ENCODE measurements at places on chromosomes 2 and 18.
A peak's percentile ranks its signal among the peaks of the same experiment; 100 is the strongest.

- no peak for DNase-seq
Observed at GRCh38 chr2:16100006-16100405, 159.7 kb downstream of the MYCN start.

- DNase-seq: no peak
Observed at GRCh38 chr2:207970826-207971180, 54.5 kb downstream of the PLEKHM3 start.

GRCh38 chr2:237283131-237283928 is 130.6 kb downstream of the COL6A3 start:
- DNase-seq: peak; percentile 47

DNA sequence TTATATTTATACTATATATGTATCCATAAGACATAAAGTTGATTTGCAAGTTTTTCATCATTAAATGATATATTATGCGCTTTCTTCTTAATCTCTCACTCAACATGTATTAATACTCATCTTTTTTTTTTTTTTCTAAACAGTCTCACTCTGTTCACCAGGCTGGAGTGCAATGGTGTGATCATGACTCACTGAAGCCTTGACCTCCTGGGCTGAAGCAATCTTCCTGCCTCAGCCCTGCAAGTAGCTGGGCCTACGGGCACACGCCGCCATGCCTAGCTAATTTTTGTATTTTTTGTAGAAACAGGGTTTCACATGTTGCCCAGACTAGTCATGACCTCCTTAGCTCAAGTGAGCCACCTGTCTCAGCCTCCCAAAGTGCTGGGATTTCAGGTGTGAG is 51.4 kb upstream of the MAP4K3 start:
- DNase-seq: no peak

DNA sequence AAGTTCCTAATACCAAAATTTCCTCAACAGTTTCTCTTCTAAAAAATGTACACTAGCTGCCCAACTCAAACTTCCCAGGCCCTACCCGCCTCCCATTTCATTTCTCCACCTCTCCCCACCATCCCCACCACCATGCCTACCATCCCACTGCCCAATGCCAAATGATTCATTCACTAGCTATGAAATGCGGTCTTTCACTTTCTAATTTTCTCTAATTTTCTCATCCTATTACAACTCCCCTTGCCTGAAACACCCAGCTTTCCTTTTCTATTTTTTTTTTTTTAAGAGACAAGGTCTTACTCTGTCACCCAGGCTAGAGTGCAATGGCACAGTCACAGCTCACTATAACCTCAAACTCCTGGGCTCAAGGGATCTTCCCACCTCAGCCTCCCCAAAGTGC is 38.4 kb downstream of the KIDINS220 start:
- DNase-seq: no peak

DNA sequence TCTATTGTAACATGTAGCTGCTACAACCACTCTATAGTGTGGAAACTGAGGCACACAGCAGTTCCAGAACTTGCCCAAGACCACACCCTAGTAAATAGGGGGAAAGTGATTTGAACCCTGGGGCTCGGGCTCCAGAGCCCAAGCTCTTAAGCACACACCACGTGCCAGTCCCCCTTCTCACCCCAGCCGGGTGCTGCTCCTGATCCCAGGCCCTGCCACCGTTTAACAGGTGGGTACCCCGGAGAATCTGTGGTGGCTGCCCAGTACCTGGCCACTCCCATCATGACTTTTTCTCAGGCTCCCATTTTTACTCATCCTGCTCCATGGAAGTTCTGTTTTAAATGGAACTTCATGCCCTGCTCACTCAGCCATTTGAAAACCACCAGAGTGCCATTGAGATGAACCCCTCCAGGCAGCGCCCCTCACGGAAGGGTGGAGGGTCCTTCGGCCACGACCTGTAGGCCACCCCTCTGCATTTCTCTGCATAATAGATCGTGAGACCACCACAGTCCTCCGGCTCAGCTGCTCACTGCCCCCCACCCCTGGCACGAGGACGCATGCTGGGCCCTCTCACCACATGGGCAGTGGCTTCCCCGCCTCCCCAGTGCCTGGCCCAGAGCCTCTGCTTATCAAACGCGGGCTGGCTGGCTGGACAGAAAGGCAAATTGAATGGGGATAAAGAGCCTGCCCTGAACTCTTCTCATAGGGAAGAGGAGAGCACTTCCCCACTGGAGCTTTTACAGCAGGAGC is 42.1 kb downstream of the TMEM37 start:
- DNase-seq: no peak

DNA sequence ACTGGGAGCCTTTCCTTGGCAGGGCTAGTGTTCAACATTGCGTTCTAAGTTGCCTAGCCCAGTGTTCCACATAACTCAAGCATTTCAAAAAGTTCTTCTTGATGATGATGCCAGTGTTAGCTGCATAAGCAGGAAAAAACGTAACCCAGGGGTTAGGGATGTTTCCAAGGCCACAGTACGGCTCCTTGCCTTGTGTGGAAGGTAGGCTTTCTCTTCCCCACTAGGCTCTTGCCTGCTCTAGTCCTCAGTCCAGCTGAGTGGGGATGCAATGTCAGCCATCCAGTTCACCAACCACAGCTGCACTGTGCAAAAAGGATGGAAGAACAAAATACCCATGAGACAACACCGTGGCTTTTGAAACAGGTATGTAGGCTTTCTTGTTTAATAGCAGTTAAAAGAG is 28.0 kb upstream of the CYP26B1 start:
- no peak for DNase-seq

- DNase-seq: no peak
Observed at GRCh38 chr2:146873056-146873455, 971.8 kb upstream of the ACVR2A start.

GRCh38 chr2:70357684-70358071 is 55.8 kb upstream of the FAM136A start:
- DNase-seq: no peak

DNA sequence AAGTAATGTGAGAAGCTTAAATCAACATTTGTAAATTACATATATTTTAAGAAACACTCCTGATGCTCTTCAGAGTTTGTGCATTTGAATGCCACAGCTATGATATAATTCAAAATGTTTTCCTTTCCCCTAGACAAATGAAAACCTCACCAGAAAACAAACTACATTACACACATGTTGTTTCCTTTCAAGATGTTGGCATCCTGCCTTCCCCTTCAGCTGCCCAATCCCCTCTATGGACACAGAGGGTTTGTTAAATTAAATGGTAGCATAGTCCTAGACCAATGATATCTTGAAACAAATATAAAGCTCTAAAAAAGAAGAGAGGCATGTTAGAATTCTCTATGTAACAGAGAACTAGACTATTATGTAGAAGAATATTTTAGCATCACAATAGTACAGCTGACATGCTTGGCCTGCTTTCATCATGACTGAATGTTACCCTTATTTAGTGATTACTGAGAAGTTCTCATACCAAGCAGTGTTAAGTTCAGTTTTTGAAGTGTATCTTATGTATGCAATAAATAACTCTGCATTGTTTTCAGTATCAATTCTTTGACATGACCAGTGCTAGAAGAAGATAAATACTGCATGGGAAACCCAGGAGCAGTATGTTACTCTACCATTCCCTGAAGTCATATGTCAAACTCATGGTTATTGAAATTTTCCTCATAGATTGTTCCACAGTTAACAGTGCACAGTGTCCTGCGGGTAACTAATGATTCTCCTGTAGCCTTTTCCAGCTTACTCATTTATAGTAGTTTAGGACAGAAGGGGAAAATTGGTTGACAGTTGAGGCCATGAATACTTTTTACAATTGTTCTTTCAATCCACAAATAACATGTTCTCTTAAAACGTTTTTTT is 316.3 kb upstream of the KCNJ3 start:
- DNase-seq: no peak

DNA sequence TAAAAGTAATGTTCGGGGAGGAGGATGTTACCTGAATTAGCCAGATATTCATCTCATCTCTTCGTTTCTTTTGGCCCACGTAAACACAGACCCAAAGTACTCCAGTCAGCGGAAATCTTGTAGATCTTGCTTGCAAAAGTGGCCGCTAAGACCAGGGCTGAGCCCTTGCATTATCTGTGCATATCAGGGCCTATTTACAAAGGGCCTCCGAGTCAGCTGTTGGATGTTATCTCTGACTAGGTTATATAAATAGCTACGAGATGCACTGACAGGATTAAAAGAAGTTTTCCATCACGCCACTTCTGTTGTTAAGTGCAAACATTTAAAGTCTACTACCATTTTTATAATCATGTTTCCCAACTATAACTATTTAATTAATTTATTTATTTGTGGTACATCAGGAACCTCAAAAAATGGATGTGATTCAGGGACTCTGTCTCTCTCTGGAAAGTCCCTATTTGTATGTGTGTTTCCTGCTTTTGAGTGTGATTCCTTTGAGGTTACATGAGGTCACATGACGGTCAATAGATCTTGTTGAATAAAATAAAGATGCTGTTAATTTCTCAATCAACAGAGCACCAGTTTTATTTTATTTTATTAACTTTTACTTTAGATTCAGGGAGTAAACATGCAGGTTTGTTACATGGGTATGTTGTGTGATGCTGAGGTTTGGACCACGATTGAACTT is 46.8 kb upstream of the MBOAT2 start:
- DNase-seq: peak; percentile 6

DNA sequence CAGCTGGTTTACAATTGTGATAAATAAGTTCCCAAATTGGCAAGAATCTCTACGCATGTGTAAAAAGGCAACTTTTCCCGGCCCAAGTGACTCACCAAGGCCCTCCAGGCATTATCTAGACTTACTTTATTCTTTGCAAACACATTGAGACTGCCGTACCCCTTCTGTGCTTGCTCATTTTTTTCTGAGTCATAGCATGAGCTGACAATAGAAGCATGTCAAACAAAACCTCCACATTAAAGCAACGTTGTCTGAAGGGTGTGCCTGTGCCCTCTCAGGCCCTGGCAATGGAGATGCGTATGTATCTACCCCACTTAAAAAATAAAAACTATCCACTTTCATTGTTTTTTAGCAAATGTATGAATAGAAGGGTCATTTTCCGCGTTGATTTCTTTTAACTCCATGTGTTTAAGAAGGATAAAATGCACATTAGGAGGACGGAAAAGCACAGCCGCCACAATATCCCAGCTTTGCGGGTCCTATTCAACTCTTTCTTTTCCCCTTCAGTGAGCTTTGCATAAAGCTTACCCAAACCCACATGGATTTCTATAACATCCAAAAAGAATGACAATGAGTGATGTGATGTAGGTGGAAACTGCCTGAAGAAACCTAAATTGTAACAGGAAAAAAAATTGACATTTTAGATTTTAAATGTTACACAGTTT is 298.2 kb downstream of the CDCA7 start:
- DNase-seq: no peak

GRCh38 chr2:8583400-8584173 is 98.3 kb upstream of the ID2 start:
- DNase-seq: peak; percentile 67

DNA sequence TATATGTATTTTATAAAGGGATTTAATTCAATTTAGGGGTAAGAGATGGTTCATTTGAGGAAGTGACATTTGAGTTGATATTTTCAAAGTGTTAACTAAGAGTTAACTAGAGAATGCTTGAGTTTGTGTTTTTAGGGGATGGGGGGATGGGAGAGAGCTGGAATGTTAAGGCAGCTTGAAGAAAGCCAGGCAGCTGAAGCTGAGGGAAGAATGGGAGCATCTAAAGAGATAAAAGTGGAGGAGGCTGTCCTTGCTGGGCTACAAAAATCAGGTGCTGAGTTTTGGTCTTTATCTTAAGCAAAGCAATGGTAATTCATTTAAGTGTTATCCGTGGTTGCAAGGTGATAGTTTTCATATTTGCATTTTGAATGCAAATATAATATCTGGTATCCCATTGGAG is 9.2 kb downstream of the CHST9 start:
- no peak for DNase-seq

GRCh38 chr2:20675701-20676352 is 8.9 kb downstream of the GDF7 start:
- no peak for DNase-seq

DNA sequence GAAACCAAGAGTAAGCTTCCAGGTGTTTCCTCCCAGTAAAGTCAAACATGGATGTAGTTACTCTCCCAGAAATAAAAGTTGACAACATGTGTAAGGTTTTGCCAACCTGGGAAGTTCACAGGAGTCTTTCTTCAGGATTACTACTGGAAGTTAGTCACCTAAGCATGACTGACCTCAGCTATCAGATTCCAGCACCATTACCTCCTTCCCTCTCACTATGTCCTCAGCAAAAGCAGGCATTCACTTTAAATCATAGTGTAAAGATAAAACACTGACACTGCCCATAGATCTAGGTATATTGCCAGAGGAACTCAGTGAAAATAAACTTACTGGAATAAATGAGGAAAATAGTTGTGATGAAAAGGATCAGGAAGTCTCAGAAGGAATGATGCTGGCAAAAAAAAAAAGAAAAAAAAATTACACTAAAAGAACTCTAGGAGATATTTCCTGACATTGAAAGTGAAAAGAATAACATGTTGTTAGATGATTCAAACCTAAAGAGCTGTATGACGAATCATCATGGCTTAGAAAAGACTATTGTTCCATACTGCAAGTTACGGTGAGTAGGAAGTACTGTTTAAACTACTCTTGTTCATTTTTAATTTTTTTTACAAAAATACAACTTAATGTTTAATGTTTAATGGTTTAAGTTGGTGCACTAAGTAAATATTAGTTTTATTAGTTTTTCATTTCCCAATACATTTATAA is 484.5 kb upstream of the ZNF804A start:
- DNase-seq: no peak

GRCh38 chr2:63544017-63544627 is 44.2 kb downstream of the WDPCP start:
- DNase-seq: peak; percentile 33

DNA sequence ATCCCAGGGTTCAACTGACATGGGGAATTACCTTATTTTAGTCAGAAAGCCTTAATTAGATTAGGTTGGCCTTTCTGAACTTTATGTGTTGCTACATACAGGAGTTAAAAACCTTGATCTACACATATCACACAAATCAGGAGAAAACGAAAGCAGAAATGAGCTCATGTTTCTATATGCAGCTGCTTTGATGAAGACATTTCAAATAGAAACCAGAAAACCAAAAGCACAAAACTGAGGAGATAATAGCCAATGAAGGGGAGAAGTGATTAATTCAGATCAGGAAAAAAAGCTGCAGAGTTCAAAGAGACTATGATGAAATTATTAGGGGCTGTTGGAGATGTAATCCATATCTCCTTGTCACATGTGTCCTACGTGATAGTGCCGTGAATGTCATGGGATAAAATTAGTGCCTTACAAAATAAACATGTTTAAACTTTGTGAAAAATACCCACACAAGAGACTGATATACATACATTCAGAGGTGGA is 255.0 kb downstream of the CAMKMT start:
- DNase-seq: no peak

Data from dermis microvascular lymphatic vessel endothelial cell (primary cell).